Left cardiac atrium (tissue), 4 donors: ENCODE measurements at places on chromosomes 7 and 10.

- DNase-seq: no peak
These were observed 53.6 kb downstream of the GPR37 start for GRCh38 chr7:124712017-124712416.

- DNase-seq: no peak
These were observed 10.9 kb upstream of the GDF2 start for GRCh38 chr10:47311193-47311931.

- no peak for DNase-seq
These were observed 73.0 kb downstream of the NEUROD6 start for GRCh38 chr7:31267486-31267885.

DNA sequence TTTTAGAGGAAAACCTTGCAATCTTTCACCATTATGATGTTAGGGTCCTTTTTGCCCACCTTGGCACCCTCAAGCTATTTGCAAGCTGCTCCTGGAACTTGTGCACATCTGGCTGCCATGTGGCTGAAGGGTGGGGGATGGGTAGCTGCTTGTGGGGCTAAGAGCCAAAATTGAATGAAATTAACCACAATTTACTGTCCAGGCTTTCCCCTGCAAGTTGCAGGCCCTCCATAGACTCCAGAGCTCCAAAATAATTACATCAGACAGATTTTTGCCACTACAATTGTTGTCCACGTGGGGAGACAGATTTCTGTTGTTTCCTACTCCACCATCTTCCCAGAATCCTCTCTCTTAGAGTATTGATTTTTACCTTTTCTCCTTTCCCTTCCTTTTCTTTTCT lies 19.1 kb downstream of the PI4K2A start:
- DNase-seq: no peak
